ENCODE measurements at places on chromosomes 16 and 17.

GRCh38 chr17:76309461-76309860 is 1.4 kb upstream of the QRICH2 start:
- no peak for DNase-seq

DNA sequence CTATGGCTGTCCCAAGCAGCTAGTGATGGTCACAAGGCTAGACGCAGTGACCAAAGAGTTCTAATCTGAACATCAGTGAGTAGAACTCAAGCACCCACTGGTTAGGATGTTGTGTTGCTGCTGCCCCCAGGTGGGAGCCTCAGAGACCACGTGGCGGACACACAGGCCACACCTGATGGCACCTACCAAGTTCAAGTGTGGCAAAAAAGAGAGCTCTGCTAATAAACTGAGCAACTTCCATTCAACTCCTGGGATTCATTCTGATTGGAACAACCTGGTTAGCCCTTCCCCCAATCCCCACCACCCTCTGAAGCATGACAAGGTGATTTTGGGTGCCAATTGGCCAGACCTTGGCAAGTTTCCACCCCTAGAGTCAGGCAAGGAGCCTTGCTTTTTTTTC is 3.5 kb upstream of the LCMT1 start:
- DNase-seq, result no peak

DNA sequence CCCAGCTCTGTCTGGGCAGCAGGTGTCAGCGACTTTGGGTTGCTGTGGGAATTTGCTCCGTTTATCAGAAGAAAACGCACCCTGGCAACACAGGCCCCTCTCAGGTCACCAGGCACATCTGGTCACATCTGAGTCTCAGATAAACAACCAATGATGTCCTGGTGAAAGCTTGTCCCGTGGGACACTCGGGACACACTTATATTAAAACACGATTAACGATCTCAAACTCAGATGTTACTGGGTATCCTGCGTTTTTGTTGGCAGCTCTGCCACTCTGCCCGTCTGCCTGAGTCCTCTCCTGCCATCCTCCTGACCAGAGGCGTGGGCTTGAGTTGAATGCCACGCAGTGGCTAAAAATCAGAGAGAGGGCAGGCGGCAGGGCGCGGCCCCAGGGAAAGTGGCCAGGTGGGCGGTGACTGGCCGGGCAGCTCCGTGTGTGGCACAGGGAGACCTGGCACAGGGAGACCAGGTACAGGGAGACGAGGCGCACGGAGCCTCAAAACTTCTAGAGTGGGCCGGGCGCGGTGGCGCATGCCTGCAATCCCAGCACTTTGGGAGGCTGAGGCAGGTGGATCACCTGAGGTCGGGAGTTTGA is 2.1 kb downstream of the SECTM1 start:
- no peak for DNase-seq

- no peak for DNase-seq
Observed at GRCh38 chr17:65627108-65627507, 65.7 kb upstream of the AXIN2 start.

DNA sequence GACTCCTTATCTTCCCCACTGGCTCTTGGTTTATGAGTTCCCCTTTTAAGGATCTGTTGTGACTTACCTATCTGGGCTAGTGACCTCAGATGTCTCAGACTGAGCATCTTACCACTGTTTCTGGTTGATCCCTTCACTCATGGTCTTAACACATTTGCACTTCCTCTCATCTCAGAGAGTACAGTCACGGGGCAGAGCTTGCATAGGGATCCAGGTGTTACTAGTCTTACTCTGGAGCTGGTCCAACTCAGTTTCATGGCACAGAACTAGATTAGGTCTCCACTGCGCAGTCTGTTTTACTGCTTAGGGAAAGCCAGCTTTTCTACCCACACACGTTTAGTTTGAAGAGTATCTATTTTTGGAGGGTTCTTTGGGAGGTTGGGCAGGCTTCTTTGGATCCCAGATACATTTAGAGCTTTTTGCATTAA is 10.2 kb downstream of the GABARAPL2 start:
- DNase-seq, result no peak

- DNase-seq, result peak; percentile 47
Observed at GRCh38 chr16:75256696-75257343, 5.4 kb upstream of the BCAR1 start.

DNA sequence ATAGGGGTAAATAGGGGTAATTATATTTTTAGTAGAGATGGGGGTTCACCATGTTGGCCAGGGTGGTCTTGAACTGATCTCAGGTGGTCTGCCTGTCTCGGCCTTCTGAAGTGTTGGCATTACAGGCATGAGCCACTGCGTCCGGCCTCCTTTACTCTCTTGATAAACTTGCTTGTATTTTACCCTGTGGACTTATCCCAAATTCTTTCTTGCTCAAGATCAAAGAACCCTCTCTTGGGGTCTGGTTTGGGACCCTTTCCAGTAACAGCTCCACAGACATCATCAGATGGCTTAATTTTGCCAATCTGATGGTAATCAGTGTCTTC is 5.6 kb upstream of the C1QTNF1 start:
- DNase-seq, result no peak

DNA sequence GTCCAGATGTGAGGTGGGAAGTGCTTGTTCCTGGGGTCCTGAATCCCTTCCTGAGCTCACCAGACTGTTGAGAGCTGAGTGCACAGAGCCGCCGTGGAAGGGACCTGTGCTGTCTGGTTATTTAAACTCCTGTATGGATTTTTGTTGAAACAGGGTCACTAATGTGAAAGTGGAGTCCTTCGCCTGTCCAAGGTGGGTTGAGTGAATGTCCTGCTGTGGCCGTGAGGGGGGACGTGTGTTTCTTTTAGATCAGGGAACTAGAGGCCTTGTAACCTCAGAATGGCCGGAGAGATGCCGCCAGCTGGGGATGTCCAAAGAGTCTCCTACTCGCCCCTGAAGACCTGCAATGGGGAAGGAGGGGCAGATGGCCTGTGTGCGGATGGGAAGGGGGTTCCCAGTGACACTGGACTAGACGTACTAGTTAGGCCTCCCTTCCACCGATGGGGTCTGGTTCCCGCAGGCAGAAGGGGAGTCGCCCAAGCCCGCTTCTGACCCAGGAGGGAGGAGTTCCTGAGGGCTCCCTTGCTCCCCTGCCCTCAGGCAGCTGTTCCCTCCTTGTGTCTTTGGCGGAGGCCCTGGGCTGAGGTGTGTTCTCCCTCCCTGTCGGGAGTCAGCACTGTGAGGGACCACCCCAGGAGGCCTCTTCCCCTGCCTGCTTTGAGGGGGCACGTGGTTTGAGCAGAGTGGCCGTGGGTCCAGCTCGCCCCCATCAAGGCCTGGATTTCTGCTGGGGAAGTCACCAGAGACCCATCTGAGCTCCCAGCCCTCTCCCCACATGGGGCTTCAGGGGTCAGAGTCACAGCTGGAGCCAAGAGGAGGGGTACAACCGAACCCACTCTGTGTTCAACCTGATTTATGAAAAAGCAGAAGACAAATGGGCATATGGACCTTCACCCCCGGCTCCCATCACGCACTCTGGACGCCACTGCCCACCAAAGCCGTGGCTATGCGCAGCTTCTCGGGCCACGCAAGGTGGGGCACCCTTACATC is 30.9 kb downstream of the OR1D5 start:
- no peak for DNase-seq

DNA sequence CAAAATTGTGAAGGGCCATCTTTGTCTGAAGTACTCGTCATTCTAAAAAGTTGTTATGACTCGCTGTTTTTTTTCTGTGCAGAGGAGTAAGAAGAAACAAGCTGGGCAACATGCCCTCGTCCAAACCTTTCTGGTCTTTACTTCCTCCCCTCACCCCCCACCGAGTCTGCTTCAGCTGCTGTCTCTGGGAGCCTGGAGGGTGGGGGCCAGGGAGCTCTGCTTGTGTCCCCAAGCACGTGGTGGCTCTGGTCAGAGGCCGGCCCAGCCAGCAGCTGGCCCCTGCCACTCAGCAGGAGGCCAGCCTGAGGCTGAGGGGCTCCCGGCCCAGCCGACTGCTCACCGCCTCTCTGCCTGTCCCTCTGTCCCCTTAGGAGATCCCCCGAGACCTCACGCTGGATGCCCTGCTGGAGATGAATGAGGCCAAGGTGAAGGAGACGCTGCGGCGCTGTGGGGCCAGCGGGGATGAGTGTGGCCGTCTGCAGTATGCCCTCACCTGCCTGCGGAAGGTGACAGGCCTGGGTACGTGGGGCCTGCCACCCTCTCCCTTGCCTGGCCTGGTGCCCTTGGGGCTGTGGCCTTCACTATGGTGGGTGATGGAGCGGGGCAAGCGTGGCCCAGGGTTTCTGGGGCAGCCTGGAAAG is 53.7 kb upstream of the LGALS9 start:
- peak; percentile 47 for DNase-seq

DNA sequence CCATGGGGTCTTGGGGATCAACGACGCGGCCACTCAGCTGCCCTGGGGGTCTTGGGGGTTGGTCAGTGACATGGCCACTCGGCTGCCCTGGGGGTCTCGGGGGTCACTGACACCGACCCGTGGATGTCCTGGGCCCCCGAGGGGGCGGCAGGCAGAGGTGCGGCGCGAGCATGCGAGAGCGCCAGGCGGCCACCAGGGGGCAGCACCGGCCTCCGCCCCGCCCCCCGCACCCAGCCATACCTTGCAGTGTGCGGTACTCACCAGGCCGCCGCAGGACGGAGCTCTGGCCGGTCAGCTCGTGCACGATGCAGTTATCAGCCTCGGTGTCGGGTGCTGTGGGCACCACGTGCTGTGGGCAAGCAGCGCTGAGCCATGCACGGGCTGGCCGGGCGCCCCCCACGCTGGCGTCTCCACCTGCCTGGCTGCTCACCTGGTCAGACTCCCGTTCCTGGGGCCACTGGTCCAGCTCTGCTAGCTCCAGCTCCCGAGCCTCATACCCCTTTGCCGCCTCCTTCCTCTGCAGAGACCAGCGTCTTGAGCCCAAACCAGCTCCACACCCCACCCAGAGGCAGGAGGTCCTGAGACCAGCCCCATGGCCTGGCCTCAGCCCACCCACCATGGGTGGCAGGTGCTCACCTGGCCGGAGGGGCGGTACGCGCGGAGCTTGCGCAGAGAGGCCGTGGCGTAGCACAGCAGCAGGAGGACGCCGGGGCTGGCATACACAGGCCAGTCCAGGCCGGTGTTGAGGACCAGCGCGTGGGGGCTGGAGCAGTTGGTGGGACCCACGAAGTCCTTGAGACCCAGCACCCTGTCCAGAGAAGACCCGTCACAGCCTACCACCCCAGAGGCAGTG is 31.2 kb downstream of the CTU2 start:
- DNase-seq, result peak; percentile 31

DNA sequence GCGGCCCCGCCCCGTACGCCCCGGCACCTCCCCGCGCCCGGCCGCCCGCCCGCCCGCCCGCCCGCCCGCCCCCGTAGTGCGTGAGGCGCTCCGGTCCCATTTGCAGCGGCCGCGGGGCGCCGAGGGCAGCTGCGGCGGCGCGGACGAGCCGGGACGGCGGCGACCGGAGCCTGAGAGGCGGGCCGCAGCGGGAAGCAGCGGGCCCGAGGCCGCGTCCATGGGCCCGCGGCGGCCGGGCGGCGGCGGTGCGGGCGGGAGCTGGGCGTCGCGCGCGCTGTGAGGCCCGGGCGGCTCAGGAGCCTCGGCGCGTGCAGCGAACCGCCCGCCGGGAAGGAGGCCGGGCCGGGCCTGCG is at the start of gene MPRIP:
Gene MPRIP (plus strand): TSS at position 74 of the 353 bp plus-strand sequence. CDS start 392 bp downstream, outside the sequence.
- DNase-seq, result no peak

GRCh38 chr17:65198653-65199382 is 61.6 kb downstream of the RGS9 start:
- peak; percentile 82 for DNase-seq

DNA sequence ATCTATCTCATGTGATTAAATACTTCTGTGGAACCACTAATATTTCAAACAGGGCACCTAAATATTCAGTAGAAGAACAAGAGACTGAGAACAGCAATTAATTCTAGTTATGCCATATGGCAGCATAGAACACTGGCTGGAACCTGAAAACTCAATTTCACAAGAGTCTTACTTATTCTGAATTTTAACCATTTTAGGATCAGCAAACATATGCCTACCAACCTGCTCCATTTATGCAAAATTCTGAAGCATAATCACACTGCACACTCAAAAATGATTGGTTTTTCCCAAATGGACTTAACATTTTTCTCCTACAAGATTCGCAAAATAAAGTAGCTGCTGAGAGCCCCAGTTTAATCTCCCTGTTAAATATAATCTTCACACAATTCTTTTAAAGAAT is 43.2 kb downstream of the SKAP1 start:
- DNase-seq, result peak; percentile 52

- no peak for DNase-seq
Observed at GRCh38 chr17:32458371-32458770, 14.1 kb downstream of the PSMD11 start.

GRCh38 chr17:34201225-34201624 is 53.9 kb upstream of the CCL2 start:
- DNase-seq, result no peak

- DNase-seq, result no peak
Observed at GRCh38 chr16:87365021-87365713, 18.4 kb downstream of the FBXO31 start.

DNA sequence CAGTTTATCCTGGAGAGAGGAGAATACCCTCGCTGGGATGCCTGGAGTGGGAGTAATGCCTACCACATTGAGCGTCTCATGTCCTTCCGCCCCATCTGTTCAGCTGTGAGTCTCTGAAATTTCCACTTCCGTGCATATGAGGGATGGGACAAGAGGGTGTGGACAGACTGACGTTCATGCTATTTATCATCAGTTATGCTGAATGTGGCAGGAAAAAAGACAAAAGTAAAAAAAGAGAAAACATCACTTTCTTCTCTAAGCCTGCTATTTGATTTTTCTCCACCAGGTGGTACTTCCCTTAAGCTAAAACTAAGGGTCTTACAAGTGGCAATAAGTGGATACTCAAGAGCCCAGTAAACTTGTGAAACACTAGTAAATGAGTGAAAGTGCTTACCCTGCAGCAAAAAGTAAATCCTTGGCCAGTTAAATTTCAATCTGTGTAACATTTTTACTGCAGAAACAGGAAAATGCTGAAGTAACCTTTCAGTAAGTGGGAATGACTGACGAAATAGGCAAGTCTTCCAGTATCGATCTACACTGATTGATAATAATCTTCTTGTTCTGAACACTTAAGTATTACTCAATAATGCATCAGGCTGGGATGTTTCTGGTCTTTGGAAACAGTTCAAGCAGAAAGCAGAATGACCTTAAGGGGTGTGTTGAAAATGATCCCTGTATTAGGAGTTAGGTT is 5.6 kb downstream of the CRYBA1 start:
- DNase-seq, result no peak

DNA sequence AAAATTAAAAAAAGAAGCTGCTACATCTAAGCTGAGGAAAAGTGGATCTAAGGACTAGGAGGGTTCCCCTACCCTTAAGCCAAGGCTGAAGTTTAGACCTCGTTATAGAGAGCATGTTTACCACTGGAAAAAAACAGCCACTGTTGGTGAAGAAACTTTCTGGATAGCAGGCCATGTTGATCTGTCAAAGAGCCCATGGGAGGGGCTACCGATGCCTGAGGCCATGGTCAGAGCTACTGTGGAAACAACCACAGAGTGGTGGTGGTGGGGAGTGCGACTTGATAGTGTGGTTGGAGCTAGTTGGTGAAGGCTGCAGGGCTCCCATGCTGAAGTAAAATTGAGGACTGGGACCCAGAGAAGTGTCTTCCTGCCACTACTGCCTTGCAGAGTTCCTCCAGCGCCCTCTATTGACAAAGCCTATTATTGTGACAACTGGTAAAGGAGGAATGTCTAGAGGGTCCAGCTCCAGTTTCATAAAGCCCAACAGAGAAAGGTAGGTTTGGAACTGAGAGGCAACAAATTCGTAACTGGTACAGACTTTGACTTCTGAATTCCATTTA is 12.7 kb upstream of the FAM20A start:
- no peak for DNase-seq

All from hippocampal formation (tissue), 2 donors.